ENCODE measurements at places on chromosomes 6 and 20.

GRCh38 chr6:154202339-154202738 is 154.3 kb downstream of the IPCEF1 start:
- no peak for DNase-seq

GRCh38 chr20:3543901-3544507 is 73.2 kb downstream of the ATRN start:
- DNase-seq = no peak

DNA sequence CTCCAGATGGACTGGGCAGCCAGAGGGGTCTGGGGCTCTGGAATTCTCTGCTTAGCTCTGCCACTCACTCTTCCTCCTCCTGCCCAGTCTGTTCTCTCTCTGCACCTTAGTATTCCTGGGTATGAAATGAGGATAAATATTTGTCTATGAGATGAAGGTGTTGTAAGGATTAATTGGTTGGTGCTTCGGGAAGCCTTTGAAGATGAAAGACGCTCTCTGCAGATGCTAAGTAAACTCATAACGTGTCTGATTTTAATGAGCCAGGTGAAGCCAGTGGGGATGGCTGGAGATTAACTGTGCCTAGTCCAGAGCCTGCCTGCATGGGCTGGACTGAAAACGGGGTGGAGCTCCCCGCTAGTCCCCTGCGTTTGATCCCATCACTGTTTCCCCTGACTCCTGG is 23.1 kb upstream of the TCP11 start:
- no peak for DNase-seq

DNA sequence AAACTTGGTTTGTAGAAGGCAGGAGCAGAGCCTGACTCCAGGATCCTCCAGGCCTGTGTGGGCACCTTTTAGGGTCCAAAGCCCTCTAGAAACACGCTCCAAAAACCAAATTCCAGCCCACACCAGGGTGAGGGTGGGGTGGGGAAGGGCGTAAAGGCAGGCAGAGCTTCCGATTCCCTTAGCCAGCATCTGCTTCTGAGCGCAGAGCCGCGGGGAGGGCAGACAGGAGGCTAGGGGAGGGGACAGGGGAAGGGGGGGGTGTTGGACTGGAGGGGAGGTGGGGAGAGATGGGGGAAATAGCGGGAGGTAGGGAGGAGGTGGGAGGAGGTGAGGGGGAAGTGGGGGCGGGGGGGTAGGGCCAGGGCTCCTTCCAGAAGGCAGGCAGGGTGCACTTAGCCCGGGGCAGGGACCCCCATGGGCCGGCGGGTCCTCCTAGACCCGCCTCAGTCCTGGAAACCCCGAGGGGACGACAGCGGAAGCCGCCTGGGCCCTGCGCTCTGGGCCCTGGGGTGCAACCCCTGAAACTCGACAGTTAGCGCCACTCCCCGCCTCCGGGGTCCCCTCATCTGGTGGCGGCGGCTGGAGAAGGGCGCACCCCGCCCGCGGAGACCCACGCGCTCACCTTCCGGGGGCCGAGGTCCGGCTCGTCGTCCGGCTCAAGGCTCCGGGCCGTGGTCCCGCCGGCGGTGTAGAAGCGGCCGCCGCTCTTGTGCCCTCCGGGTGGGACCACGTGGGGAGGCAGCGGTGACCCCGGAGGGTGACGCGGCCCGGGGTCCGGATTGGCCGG is 22.0 kb upstream of the FRMD1 start:
- DNase-seq = no peak

- DNase-seq = no peak
Measured at GRCh38 chr6:97023982-97024381, 99.5 kb downstream of the KLHL32 start.

DNA sequence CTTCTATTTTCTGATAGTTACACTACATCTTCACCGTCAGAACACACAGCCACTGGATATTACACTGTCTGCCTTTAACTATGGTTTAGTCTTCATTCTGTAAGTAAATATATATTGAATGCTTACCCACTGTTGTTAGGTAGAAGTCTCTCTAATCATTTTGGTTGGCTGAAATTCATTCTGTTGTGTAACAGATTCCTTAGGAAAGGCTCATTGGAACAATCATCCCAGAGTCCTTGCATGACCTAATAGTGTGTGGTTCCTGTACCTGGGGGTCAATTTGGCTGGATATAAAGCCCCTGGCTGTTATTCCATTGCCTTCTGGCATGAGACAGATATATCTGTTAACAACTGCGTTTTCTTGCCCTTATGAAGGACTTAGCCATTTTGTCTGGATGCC is 9.9 kb downstream of the BLOC1S5 start:
- DNase-seq = no peak

DNA sequence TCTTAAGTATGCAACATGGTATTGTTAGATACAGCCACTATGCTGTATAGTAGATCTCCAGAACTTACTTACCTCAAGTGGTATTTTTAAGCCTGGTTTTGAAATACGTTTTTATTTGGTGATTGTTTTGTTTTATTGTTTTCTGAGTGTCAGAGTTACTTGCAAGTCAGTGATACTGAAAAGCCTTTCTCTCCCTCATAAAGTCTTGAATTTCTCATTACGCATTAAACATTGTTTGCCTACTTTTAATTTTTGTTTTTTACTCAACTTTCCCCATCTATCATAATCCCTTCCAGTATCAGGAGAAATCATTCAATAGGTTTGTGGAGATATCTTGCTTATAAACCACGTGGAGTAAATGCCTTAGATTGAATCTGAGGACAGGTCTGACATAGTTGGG is 214.9 kb downstream of the DOK5 start:
- no peak for DNase-seq

DNA sequence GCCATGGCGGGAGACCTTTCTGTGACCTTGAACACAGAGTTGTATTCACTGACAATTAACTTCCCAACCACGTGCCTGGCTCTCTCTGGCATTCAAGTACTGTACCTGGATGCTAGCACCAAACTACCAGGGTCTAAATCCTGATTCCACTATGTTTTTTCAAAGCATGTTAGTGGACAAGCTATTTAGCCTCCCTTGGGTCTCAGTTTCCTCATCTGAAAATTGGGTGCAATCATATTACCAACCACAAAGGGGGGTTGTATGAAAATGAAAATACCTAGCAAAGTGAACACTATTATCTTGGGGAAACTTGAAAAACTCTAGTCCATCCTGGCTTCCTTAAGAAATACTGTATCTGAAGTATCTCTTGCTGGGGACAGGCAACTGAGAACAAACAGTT is 308.7 kb upstream of the SGK1 start:
- DNase-seq = no peak

GRCh38 chr6:98840996-98841513 is 6.7 kb downstream of the POU3F2 start:
- DNase-seq = no peak

GRCh38 chr6:13164291-13164690 is 164.0 kb downstream of the TBC1D7 start:
- no peak for DNase-seq

DNA sequence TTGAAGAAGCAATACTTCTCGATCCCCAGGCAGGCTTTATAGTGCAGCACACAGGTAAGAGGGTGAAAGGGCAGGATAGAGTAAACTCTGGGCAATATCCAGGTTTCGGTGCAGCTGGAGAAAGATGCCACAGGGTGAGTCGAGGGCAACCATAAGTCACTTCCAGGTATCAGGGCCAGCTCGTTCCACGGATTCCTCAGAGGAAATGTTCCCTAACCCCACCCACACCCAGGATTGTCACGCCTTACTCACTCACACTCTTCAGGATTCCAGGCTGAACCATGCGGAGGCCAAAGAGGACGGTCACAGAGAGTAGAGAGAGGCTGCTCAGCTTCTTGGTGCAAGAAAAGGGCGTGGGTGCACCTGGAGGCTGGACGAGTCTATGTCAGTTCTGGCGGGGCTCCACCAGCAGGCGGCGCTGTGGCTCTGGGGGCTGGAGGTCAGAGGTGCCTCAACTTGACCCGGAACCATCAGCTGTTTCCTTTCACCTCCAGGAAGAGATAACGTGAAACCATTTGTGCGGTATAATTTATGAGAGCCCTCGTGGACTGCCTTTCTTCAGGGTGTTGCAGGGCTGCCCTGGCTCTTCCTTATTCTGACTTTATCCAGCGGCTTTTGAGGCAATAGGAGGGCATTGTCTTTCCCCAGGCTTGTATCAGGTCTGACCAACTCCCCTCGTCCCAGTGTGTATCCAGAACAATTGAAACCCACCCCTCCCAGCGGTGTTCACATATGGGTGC is 14.5 kb upstream of the WFDC12 start:
- DNase-seq = peak; percentile 27

DNA sequence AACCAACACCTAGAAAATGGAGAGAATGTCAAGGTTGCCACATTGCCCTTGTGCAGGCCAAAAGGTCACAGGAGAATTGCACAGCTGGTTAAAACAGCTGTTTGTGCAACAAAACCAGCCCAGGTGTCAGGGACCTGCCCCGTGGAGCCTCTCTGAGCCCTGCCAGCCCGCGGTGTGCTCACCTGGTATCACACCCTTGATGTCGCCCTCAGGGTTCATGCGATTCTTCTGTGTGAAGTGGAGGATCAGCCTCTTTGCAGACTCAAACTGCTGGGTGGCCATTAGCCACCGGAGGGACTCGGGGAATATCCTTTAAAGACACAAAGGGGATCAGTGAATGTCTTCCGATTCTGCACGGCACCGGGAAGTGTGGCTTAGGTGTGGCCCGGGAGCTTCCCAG is 39.2 kb downstream of the PSMG4 start:
- no peak for DNase-seq

DNA sequence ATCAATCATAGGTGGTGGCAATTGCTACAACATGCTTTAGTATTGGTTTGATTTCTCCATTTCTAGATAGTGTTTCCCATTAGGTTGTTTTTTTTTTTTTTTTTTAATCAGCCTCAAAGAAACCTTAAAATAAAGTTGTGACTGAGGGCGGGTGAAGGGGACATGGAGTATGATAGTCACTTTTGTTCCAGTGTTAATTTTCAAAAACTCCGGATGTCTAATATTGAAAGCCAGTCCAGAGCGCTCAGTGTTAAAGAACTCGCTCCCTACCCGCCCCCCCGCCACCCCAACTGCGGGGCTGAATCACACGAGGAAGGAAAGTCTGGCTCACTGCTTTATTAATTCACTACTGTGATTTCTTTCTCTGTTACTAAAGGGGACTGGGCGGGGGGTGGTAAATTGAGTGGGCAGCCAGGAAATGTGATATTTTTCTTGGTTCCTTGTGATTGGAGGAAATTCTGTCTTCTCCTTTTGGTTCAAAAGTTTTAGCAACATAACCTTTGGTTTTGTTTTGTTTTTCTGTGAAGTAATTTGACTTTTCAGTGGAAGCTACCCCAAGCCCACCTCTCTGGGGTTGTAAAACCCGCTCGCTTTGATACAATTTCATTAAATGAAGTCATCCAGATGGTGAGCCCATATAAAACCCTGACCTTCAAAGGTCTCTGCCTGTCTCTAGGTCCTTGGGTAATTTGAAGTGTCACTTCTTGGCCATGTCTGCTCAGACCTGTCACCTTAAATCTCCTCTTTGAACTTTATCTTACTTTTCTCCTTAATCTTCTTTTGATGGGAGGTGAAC is 38.0 kb downstream of the TNFAIP3 start:
- DNase-seq = peak; percentile 43

- no peak for DNase-seq
Measured at GRCh38 chr6:32173051-32173727, 2.7 kb downstream of the AGPAT1 start.

GRCh38 chr6:33869826-33870423 is 66.1 kb upstream of the MLN start:
- DNase-seq = no peak

GRCh38 chr6:138986578-138986977 is 1.5 kb downstream of the REPS1 start:
- DNase-seq = peak; percentile 13

- DNase-seq = no peak
Measured at GRCh38 chr6:36825452-36825851, 13.8 kb downstream of the CPNE5 start.

GRCh38 chr20:51034476-51034875 is 11.6 kb upstream of the KCNG1 start:
- DNase-seq = no peak

- DNase-seq = no peak
Measured at GRCh38 chr6:128731249-128732165, 151.4 kb upstream of the LAMA2 start.

GRCh38 chr20:39638731-39639130 is 676.6 kb downstream of the DHX35 start:
- no peak for DNase-seq

DNA sequence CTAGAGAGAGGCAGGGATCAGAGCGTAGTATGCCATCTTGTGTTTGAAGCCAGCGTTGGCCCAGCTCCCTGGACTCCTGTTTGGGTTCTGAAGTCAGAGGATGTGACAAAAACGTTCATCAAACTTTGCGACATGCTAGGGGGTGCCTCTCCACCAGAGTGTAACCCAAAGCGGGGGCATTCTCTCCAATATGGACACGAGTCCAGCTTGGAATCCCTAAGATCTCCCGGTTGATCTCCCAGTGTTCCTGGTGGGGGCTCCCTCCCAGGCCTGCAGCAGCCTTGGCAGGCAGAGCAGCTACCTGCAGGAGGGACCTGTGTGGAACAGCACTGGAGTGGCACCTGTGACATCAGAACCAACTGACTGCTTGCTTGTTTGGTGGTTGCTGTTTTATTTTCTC is 218.8 kb upstream of the ECI2 start:
- no peak for DNase-seq

GRCh38 chr20:37958856-37959520 is 56.1 kb downstream of the VSTM2L start:
- DNase-seq = no peak

GRCh38 chr20:47336129-47336754 is 20.3 kb downstream of the ZMYND8 start:
- no peak for DNase-seq

DNA sequence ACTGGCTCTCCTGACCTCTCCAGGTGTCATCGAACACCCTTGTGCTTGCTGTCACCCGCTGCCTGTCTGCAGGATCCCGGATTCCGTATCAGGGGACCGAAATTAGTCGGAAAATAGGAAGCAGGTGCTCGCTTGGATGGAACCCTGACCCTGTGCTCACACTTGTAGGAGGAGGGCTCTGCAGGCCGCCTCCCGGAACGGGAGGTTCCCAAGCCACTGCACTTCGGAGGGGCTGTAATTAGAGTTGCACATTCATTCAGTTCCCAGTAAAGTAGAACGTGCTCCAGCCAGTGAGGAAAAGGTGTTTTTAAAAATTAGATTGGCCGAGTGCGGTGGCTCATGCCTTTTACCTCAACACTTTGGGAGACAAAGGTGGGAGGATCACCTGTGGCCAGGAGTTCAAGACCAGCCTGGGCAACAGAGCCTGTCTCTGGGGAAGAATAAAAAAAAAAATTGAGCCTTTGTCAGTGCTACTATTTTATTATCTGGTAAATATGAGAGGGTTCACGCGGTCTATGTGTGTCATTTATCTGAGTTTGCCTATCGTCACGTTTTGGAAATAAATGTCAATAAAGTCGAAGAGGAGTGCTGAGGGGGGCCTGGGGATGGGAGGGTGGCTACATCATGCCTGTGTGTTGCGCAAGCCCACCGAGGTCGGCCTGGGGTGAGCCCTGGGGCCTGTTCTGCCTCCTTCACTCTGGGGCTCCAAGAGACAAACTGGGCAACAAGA is 1.5 kb upstream of the GMEB2 start:
- peak; percentile 64 for DNase-seq

- no peak for DNase-seq
Measured at GRCh38 chr6:23282252-23283021, 713.1 kb downstream of the HDGFL1 start.

- no peak for DNase-seq
Measured at GRCh38 chr6:144449911-144450597, 164.9 kb downstream of the UTRN start.
